ENCODE measurements at places on chromosomes 7 and 10.

DNA sequence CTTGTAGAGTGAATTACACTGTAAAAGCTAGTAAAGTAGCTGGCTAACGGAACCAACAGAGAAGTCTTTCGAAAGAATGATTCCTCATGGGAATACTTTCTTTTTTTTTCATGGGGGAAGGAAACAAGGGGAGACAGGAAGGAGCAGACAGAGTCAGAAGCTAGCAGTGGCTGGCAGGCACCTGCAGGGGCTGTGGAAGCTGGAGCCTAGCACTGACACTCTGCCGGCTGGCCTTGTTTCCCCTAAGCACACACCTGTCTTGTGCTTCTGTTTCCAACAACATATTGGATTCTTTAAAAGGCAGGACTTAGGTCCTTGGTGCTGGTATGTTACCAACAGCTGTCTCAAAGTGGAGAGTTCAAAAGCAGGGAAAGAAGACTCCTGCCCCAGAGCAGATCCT lies 24.7 kb downstream of the NOD1 start:
- DNase-seq: no peak

- DNase-seq: no peak
Observed at GRCh38 chr7:97064972-97065587, 40.4 kb upstream of the DLX5 start.

GRCh38 chr7:137404660-137405317 lies 61.3 kb upstream of the PTN start:
- DNase-seq: no peak

DNA sequence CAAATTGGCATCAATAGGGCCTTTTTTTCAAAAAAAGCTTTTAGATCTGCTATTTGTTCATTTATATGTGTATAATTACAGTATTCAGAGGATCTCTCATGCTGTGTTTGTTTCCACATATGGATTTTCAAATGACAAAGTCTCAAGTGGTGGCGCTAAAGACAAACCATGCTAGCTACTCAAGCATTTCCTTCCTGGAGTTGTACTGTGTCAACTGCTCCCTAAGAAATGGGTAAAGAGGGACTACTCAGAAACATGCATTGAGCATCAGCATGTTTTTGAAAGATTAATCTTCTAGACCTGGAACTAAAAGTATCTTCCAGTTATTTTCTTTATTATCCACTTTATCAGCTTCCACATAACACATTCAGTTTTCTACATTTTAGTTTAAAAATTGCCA lies 12.7 kb downstream of the CNTNAP2 start:
- DNase-seq: no peak

DNA sequence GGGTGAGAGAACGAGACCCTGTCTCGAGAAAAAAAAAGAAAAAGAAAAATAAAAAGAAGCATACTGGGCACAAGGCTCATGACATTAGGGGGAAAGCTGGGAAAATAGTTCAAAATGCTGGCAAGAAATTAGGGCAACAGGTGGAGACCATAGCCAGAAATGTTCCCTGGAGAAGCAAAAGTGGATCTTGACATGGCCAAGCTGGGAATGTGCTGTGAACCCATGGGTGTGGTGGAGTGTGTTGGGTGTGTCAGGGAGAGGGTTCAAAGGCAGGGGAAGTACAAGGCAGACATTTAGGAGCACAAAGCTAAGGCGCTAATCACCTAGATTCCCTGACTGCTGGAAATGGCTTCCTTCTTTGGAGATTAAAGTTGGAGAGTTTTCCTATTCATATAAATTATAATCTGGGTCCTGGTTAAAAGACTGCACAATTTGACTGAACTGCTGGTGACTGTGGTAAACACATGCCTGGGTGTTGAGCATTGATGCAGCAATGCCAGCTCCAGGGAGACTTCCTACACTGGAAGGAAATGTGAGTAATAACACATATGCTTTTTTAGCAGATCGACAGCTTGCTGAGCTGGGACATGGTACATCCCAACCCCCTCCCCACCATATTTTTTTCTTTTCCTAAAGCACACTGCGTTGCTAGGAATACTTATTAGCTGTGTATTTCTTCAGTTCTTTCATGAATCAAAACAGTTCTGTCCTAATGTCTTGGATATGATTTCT lies 70.1 kb upstream of the ARHGAP21 start:
- DNase-seq: no peak

DNA sequence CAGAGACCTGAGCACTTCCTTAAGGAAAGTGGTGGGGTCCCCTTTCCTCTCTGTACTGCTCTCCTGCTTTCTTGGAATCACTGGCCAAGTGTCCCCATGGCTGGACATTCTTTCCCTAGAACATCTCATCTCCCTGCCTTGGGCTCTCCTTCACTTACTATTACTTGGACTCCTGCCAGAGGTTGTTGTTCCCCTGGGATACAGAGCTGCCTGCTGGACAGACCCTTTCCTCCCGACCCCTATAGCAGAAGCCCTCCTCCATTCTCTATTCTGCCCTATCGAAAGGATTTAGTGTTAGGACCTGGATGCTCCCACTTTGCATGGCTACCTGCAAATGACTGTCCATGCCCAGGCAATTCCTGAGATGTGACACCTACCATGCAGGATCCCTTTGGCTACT lies 164.3 kb upstream of the PODXL start:
- no peak for DNase-seq

- no peak for DNase-seq
Observed at GRCh38 chr10:117670116-117670904, 127.8 kb downstream of the EMX2 start.

DNA sequence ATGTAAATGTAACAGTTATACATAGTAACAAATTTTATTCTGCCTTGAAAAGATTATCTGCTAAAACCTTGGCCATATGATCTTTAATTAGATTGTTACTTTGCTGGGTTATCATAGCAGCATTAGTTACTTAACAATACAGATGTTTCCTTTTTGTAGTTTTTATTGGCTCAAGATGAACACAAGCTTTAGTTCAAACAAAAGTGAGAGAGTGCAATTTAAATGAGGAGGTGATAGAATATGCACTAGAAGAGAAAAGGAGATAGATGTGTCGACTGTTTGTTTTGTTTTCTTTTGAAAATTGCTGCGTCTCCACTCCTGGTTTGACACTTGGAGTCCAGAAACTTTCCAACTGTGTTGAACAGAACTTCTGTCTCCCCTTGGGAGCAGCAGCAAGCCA lies 91.4 kb upstream of the CAV2 start:
- no peak for DNase-seq

- no peak for DNase-seq
Observed at GRCh38 chr7:90256778-90257177, 11.8 kb downstream of the CFAP69 start.

- no peak for DNase-seq
Observed at GRCh38 chr10:734481-734880, 45.0 kb upstream of the DIP2C start.

Measured in GOT3 (cell line).